ENCODE measurements at places on chromosomes 12 and 14.

- DNase-seq: no peak
Measured at GRCh38 chr12:26244503-26244902, 49.1 kb downstream of the SSPN start.

- no peak for DNase-seq
Measured at GRCh38 chr12:105522166-105522825, 191.8 kb downstream of the C12orf75 start.

GRCh38 chr12:98793121-98793520, 148.0 kb downstream of the APAF1 start:
- no peak for DNase-seq

DNA sequence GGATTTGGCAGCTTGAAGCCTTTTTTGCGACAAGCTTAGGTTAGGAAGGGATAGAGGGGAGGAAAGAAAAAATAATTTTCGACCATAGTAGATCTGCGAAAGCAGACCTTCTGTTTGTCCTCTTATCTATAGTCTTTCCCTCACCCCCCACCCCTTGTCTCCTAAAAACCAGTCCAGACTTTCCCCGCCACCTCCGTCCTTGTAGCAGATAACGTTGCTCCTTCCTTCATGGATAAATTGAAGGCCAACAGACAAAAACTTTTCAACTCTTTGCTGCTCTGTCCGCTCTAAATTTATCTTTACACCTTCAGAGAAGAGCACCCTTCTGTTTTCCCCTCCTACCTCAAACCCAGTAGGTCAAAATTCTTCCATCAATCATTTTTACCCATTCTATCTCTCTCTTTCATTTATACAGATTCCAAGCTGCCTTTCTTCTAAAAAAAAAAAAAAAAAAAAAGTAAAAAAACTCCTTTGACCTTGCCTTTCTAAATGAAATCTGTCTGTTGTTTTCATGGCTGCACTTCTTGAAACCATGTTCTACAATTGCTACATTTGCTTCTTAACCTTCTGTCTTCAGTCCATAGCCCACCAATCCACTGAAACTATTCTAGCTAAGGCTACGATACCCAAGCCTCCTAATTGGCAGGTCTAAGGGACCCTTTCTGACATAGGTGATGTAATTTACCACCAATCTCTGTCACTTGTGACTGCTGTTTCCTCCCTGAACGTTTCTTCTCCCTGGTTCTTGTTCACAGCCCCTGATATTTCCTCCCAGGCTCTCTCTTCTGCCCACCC, 11.1 kb upstream of the NEMF start:
- no peak for DNase-seq

DNA sequence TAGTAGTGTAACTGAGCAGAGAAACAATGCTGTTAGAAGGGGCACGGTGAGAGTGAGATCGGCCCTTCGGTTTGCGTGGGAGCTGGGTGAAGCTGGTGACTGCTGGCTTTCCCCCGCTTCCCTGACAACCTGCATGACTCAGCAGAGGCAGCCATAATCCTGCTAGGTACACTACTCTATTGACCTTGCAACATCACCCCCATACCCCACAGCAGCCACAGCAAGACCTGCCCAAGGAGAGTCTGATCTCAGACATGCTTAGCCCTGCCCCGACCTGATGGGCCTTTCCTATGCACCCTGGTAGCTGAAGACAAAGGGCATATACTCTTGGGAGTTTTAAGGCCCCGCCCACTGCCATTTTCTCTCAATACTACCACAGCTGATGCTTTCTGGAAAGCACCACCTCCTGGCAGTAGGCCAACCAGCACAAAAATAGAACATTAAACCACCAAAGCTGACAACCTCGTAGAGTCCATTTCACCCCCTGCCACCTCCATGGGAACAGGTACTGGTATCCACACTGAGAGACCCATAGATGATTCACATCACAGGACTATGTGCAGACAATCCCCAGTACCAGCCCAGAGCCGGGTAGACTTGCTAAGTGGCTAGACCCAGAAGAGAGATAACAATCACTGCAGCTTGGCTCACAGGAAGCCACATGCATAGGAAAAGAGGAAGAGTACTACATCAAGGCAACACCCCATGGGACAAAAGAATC, 75.9 kb upstream of the RGS6 start:
- DNase-seq: no peak

- no peak for DNase-seq
Measured at GRCh38 chr12:107355004-107355565, 261.7 kb upstream of the CRY1 start.

GRCh38 chr12:53890081-53890480, 48.5 kb upstream of the HOXC13 start:
- DNase-seq: no peak

DNA sequence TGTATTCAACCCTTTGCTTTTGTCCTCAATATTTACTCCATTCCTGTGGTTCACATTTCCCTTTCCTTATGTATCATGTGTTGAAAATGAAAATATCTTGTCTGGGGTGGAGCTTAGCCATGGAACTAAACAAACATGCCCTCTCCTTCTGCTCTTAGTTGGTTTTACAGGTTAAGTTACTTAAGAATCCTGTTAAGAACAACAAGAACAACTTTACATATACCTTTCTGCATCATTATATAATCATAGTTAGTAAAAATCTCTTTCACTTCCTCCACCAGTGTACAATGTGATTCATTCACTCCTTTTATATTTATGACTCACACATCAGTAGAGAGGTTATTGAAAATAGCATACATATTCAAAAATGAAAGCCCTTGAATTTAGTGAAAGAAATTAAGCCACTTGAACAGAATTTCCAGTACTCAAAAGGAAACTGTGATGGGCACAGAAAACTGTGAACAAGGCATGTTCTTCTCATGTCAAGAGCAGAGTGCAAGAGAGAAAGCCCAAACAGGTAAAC, 307.7 kb downstream of the CCDC91 start:
- no peak for DNase-seq

DNA sequence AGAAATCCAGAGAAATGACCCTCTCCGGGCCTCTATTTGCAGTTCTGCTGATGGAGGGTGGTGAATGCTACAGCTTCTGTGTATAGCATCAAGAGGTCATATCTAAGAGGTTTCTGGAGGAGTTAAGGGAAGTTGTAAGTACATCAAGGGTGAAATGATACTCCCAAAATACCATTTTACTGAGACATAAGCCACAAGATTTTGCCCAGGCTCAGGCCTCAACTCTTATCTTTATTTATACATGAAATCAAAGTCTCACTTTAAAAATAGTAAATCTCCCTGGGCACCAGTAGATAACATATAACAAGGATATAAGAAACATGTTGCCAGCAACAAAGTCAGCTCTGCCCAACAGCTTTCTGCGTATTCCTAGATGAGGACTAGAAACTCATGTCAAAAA, 40.4 kb downstream of the NIN start:
- DNase-seq: no peak

GRCh38 chr12:106987846-106988245, 900 bp upstream of the MTERF2 start:
- DNase-seq: no peak

GRCh38 chr12:104951759-104952509, 6.2 kb downstream of the SLC41A2 start:
- no peak for DNase-seq

DNA sequence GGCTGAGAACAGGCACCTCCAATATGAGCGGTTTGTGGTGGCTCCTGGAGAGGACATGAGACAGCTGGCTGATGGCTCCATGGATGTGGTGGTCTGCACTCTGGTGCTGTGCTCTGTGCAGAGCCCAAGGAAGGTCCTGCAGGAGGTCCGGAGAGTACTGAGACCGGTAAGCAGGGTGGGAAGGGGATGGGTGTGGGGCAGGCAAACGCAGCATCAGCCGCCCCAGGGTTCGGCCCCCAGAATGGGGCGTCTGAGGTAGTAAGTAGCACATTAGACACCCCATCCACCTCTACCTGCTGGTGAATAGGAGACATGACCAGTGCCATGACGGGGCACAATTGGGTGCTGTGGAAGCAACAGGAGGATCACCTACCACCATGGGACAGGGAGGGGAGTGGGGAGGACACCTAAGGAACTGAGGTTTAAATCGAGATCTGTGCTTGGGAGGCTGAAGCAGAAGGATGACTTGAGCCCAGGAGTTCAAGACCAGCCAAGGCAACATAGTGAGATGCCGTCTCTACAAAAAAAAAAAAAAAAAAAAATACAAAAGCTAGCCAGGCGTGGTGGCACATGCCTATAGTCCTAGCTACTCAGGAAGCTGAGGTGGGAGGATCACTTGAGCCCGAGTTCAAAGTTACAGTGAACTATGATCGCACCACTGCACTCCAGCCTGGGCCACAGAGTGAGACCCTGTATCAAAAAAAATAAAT, 25.5 kb downstream of the ITGA7 start:
- DNase-seq: no peak

GRCh38 chr14:98122527-98122926, 1149.5 kb downstream of the BCL11B start:
- DNase-seq: no peak

DNA sequence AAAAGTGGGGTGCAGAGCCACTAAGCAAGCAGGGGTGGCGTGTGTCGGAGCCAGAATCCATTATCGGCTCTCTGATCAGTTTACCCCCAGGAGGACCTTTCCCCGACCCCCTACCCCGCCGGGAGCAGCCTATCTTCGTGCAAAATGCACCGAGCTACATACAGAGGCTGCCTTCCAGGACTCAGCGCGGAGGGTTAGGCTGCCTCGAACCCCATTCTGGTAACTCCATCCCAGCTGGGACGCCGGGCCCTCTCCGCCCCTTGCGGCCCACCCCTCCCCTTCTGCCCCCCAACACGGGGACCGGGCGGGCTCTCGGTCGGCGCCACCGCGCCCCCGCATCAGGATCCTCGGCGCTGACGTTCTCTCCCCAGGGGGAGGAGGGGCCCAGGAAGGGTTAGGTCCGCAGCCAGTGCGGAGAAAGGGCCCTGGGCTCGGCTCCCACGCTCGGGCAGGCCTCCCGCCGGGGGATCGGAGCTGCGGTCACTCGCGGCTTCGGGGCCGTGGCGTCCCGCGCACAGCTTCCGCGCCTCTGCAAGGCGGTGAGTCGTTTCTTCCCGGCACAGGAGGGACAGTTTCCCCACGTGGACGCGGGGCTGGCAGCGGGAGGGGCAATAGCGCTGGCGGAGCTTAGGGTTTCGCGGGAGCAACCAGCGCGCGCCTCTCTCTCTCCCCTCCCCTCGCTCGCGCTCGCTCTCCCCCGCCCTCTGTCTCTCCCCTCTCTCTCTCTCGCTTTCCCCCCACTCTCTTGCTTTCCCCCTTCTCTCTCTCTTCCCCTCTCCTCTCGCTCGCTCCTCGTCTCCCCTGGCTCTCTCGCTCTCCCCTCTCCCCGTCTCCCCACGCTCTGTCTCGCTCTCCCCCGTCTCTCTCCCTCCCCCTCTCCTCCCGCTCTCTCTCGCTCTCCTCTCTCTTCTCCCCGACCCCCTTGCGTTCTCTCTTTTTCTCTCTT, 12.5 kb upstream of the MAP3K9 start:
- DNase-seq: no peak

DNA sequence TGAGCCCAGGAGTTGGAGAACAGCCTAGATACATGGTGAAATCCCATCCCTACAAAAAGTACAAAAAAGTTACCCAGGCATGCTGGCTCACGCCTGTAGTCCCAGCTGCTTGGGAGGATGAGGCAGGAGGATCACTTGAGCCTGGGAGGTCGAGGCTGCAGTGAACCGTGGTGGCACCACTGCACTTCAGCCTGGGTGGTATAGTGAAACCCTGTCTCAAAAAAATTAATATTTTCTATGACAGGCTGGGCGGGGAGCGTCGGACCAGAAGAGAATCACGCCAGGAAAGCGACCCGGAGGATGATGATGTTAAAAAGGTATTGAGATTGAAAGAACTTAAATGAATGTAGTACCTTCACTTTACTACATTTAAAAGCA, 2.1 kb downstream of the PNN start:
- no peak for DNase-seq

DNA sequence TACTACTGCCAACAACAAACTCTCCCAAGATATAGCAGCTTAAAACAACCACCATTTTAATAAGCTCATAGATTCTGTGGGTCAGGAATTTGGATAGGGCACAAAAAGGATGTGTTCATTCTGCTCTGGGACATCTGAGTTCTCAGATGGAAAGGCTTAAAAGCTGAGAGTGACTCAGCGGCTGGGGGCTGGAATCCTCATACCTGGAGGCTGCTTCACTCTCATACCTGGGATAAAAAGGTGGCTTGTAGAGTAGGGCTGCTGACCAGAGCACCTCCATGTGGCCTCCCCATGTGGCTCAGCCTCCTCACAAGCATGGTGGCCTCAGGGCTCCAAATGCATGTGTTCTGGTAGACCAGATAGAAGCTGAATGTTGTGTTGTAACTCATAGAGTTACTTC, 20.2 kb upstream of the PELI2 start:
- no peak for DNase-seq

GRCh38 chr14:64349741-64350490, 38.2 kb upstream of the MTHFD1 start:
- DNase-seq: no peak

DNA sequence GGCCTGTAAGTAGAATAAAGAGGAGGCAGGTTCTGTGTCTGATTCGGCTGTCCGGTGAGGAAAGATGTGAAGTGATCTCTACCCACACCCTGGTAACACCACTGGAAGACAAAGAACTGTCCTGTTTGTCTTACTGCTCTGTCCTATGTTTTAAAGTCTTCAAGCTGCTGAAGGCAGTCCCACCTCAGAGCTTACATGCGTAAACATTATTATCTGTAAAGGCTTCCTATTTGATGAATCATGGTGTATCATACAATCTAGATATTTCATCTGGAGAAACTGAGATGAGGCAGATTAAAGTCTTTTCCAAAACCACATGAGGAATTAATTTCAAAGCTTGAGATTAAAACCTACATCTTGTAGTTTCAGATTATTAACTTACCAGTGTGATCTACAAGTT, 427.6 kb downstream of the ZFP36L1 start:
- DNase-seq: no peak

- no peak for DNase-seq
Measured at GRCh38 chr14:74959596-74960180, 4.3 kb upstream of the PGF start.

- DNase-seq: no peak
Measured at GRCh38 chr12:105825141-105825540, 313.6 kb downstream of the NUAK1 start.

DNA sequence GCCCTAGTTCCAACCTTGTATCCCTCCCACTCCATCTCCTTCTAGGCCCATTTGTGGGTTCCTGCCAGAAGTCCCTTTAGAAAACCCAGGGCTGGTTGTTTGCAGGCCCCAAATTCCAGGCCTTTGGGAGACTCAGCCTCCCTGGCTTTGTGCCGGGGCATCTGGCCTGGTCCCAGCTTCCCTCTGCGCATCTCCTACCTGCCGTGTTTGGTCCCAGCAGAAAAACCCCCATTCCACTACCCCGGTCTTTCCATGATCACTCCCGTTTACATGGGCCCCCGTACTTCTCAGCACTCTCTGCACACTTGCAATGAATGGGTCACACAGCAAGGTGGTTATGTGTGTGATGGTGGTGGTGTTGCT, 15.3 kb downstream of the KMT5A start:
- no peak for DNase-seq

DNA sequence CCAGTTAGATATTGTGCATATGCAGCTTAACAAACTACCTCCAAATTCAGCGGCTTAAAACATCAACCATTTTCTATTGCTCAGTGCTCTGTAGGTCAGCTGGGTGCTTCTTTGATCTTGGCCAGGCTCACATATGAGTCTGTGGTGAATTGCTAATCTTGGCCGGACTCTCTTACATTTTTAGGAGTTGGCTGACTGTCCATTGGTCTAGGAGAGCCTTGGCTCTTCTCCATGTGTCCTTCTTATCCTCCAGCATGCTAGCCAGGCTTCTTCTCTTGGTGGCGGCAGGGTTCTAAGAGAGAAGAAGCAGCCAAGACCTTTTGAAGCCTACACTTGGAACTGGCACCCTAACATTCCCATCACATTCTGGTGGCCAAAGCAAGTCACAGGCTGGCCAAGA, 174.3 kb upstream of the PWP1 start:
- DNase-seq: no peak
